ENCODE measurements at places on chromosomes 11 and 22.

DNA sequence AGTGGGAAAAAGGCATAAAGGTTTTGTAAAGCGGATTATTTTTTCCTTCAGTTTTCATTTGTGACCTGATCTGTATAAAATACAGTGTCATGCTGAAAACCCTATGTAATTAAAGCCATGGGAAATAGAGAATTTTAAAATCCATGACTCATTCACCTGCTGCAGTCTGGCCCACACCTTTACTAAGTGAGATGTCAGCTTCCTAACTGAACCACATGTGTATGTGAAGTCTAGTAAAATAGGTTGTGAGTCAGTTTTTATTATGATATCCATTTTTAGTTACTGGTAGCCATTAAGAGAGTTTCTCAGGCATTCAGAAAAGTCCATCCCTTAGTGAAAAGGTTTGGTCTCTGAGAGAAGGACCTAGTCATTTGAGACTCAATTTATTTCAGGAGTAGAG lies 60.9 kb downstream of the TRIM44 start:
- H3K4me1 ChIP-seq, result no peaks in the 10 kb centered on the region
- H3K36me3 ChIP-seq, result no peaks in the 10 kb centered on the region
- no peak overlapping the region for H3K4me3 ChIP-seq
- no peaks in the 10 kb centered on the region for H3K27me3 ChIP-seq
- H3K27ac ChIP-seq, result no peak overlapping the region

- no peaks in the 10 kb centered on the region for H3K36me3 ChIP-seq
- no peaks in the 10 kb centered on the region for H3K27me3 ChIP-seq
- DNase-seq, result no peak
Observed at GRCh38 chr11:64131683-64132190, 34.2 kb downstream of the MACROD1 start.

DNA sequence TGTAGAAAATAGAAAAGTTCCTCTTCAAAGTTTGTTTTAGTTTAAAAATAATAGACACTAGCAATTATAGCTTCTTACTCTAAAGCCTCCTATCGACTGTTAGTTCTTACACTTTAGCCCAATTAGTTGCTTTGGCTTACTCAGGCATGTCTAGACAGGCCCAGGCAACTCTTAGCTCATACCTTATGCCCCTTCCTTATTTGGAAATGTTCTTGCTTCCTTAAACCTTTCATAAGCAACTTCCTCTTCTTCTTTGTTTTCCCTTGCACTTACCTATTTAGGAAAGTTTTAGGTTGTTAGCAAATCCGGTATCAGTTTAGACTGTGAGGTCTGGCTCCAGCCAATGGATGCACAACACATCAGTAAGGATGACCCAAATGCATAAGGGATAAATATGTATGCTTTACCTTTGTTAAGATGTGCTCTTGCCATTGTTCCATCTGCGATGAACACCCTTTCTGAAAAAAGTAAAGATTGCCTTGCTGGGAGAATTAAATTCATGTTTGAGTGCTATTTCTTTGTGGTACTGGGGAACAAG lies 1277.5 kb upstream of the CNTN5 start:
- no peak overlapping the region for H3K4me3 ChIP-seq
- H3K4me1 ChIP-seq, result peaks cover 24% of the 10 kb centered on the region
- peak; percentile 23 for DNase-seq
- H3K27me3 ChIP-seq, result no peaks in the 10 kb centered on the region
- H3K36me3 ChIP-seq, result no peaks in the 10 kb centered on the region

DNA sequence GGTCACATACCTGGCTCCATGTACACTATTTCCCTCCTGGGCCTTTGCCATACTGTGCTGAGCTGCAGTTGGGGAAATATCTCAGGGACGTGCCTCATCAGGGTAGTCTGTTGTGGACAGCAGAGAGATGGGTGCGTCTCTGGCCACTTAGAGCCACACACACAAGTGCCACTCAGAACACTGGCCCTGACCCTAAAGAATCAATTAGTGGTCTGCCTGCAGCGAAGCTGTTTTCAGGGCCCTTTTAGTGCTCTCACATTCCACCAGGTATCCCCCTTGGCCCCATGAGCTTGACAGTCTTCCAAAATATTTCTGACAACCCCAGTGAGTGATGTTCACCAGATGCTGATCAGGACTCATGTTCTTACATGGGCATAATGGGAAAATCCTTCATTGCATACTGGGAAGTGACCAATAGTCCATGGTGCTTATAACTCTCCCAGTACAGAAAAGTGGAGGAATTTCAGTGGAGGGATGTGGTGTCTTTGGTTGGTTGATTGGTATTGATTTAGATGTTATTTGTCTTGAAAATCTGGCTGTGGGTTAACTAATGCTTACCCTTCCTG lies 66.1 kb downstream of the ME3 start:
- no peaks in the 10 kb centered on the region for H3K36me3 ChIP-seq
- H3K27me3 ChIP-seq, result no peaks in the 10 kb centered on the region
- no peak for DNase-seq
- H3K4me3 ChIP-seq, result no peak overlapping the region

- no peak overlapping the region for H3K4me3 ChIP-seq
- no peaks in the 10 kb centered on the region for H3K36me3 ChIP-seq
- DNase-seq, result no peak
- no peak overlapping the region for H3K27ac ChIP-seq
Observed at GRCh38 chr22:47102648-47103047, 340.2 kb downstream of the TBC1D22A start.

Measured in endothelial cell of umbilical vein (primary cell).